Fibroblast of mammary gland (primary cell): ENCODE measurements at places on chromosomes 5 and 9.
A peak's percentile ranks its signal among the peaks of the same experiment; 100 is the strongest.

- DNase-seq: peak; percentile 65
These were observed 144.9 kb upstream of the DMRT1 start for GRCh38 chr9:696332-697323.

DNA sequence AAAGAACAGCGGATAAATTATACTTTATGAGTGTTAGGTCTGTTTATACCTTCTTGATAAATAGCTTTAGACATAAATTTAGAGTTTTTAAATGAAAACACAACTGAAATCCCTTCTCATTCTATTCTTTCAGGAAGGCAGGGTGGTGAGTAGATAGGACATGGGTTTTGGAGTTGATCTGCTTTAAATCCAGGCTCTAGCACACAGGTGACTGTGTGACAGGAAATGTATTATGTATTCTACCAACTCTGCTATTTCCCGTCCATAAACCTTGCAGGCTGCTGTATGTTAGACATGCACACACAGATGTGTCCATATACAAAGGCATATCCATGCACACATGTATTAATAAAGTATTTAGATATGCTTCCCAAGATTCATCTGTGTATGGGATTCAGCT lies 19.3 kb upstream of the CARTPT start:
- no peak for DNase-seq

GRCh38 chr5:148090146-148090772 lies 26.5 kb downstream of the SPINK5 start:
- no peak for DNase-seq

DNA sequence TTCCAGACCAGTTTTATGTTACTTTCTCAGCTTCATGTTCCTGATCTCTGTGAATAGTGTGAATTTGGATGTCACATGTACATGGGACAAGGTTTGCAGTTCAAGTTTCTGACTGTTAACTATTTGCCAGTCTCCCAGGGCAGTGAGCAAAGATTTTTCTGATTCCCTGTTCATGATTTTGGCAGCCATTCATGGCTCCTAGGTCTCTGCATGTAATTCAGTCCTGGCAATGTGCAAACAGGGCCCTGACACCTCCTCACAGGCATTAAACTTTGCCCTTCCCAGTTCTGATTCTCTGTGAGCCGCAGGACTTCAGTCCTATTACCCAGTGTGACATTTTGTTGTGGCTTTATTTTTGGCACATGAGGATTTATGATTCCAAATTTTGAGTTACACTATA lies 349.7 kb downstream of the ARRDC3 start:
- DNase-seq: no peak

DNA sequence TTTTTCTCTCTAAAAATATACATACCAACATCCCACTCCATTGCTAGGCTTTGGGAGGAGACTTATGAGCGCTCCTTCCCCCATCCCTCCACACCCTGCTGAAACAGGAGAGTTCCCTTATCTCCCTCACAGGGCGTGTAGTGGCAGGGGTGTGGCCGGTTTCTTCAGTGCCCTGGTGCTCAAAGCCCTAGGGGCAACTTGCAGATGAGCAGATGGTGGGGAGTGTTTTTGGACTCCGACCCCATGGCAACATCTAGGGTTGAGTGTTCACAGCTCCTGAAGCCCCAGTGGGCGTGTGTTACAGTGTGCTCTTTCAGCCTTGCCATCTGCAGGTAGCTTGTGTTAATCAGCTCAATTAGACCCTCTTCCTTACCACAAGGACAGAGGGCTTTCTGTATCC lies 409.5 kb downstream of the MAT2B start:
- no peak for DNase-seq

GRCh38 chr9:85603936-85604335 lies 137.8 kb downstream of the AGTPBP1 start:
- no peak for DNase-seq

GRCh38 chr5:116487045-116487444 lies 87.6 kb downstream of the SEMA6A start:
- DNase-seq: no peak

DNA sequence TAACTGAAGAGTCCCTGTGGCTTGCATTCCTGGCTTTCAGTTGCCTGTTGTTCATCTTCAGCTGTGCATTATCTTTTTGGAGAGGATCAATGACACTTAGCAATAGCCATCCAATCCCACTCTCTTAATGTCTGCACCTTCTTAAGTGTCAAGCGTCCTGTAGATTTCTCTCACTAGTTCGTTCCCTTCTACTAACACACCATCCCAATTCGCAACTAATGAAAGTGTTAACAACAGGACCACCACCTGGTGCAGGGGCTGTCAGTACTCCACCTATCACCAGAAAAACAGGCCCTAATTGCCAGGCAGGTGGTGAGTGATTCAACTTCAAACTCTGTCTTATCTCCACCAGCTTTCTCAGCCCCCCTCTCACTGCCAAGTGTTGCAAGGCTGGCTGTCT lies 169.4 kb upstream of the EFNA5 start:
- no peak for DNase-seq

GRCh38 chr9:10052181-10052580 lies 560.6 kb downstream of the PTPRD start:
- no peak for DNase-seq

DNA sequence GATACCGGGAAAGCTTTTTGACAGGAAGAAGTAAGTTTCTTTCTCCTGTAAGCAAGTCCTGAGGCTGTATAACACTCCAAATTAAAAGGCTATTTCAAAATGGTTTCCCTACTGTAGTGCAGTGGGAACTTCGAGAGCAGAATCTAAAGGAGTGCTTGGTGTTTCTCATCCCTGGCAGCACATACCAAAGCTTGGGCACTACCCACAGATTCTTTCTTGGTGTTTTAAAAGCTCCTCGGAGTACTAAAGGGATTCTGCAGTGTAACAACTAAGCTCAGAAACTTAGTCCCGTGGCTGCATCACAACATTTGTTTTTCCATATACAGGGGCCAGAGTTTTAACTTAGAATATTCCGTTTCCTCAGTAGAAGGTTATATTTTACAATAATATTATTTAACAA lies 5.6 kb upstream of the APC start:
- no peak for DNase-seq

DNA sequence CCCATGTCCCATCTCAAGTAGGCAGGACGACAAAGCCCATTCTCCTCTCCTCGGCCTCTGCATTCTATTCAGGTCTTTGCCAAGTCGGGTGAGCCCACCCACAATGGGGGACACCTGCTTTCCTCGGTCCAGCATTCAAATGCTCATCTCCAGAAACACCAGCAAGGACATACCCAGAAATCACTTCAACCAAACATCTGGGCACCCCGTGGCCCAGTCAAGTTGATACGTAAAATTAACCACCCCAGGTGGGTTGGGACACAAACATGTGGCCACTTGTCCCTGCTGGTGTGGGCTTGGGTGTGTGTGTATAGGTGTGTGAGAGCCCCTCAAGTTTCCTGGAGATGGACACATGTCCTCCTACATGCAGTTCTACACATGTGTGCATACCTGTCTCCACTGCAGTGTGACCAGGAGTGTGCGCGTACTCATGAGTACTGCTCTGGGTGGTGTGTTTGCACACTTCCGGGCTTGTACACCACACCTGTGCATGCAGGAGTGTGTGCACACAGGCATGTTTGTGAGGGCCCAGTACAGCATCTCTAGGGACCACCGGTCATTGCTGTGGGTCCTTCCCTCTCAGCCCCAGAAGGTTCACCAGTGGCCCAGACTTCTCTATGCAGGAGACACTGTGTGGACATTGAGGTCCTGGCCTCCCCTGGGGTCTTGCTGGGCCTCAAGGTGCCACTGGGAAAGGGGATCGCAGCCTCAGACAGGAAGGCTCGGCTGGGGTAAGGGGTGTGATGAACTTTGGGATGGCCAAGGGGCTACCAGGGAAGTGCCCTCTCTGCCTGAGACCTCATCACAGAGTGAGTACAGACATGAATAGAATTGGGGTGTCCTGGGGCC lies 35.4 kb upstream of the RXRA start:
- DNase-seq: no peak

GRCh38 chr5:144028636-144029035 lies 141.8 kb downstream of the YIPF5 start:
- DNase-seq: peak; percentile 86

GRCh38 chr5:90959262-90959661 lies 400.7 kb downstream of the ADGRV1 start:
- DNase-seq: no peak

GRCh38 chr5:82054004-82054710 lies 82.3 kb downstream of the ATG10 start:
- no peak for DNase-seq
